ENCODE measurements at places on chromosomes 1 and 21.

GRCh38 chr1:7691576-7691975 is 79.5 kb upstream of the VAMP3 start:
- no peak for DNase-seq

DNA sequence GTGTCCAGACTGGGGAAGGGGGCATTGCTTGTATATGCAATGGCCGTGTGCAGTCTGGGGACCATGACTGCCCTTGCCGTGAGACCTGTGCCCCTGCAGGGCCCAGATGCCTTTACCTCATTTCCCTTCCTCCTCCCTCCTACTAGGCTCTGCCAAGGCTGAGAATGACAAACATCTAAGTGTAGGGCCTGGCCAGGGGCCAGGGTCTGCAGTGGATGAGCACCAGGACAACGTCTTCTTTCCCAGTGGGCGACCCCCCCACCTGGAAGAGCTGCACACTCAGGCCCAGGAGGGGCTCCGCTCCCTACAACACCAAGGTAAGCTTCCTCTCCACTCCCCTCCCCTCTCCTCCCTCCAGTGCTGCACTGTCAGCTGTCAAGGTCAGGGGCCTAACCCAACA is 49.5 kb downstream of the YARS1 start:
- DNase-seq, result no peak

- peak; percentile 89 for DNase-seq
These were observed 1.1 kb upstream of the ESPN start for GRCh38 chr1:6423321-6423999.

- no peak for DNase-seq
These were observed 79.1 kb upstream of the ARTN start for GRCh38 chr1:43854473-43854872.

GRCh38 chr21:44872649-44873355 is 688 bp downstream of the PTTG1IP start:
- peak; percentile 41 for DNase-seq

GRCh38 chr21:34811368-34811767 is 142.6 kb downstream of the CLIC6 start:
- no peak for DNase-seq

GRCh38 chr21:44949161-44949778 is 9.4 kb downstream of the SLX9 start:
- DNase-seq, result no peak

DNA sequence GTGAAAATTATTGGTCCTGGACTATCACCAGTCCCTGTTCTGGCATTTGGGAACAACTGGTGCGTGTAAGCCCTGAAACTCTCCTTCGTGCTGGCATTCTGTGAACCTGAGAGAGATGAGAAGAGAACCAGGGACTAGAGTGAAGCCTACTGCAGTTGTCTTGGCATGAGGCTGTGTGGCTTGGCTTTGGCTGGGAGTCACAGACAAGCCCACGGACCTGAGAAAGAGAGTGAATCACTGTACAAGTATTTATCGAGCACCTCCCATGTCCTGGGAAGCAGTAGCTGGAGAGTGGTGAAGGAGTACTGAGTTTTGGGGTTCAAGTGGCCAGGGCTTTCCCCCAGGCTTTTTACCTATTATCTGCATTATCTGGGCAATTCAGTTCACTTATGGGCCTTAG is 63.3 kb downstream of the FGGY start:
- DNase-seq, result no peak

DNA sequence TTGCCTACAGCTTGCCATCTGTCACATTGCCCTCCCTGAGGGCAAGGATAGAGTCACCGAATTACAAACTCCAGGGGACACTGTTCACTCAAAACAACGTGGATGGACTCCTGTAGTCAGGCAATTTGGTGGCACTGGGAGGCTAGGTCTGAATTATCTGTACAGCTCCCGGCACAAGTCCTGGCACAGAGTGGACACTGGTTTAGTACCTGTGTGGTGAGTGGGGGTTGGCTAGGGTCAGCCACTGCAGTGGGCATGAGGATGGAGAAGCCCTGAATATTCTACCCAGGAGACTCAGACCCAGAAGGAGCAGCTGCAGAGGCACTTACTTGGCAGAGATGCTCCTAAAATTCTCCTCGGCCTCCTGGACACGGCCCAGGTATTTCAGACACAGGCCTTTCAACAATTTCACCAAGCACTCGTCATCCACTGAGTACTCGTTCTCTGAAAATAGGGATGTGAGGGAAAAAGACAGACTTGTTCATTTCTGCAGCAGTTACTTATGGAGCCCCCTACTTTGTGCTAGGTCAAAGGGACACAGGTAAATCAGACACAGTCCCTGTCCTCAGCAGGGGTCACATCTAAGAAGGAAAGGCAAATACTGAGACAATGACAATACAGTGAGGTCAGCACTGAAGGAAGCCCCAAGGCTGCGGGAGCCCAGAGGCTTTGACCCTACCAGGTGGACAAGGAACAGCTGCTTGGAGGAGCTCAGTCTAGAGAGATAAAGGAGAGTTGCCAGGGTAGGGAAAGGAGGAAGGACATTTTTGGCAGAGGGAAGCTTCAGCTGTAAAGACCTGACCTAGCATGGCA is 40.5 kb downstream of the TTC39A start:
- no peak for DNase-seq

DNA sequence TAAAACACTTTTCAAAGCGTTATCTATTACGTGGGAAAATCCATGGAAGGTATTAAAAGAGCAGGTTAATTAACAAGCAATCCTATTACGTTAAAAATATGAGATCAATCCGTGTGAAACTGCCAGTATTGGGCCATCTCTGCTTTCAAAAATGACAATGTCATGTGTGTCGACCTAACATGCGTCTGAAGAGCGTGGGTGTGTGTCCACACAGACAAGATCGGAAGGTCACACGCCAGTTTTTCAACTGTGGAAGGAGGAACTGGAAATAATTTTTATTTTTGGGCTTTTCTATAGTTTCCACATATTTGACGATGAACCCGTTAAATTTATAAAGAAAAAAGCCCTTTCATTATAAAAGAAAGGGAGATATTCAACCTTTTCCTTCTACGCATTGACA is 17.6 kb upstream of the ALDH4A1 start:
- no peak for DNase-seq

DNA sequence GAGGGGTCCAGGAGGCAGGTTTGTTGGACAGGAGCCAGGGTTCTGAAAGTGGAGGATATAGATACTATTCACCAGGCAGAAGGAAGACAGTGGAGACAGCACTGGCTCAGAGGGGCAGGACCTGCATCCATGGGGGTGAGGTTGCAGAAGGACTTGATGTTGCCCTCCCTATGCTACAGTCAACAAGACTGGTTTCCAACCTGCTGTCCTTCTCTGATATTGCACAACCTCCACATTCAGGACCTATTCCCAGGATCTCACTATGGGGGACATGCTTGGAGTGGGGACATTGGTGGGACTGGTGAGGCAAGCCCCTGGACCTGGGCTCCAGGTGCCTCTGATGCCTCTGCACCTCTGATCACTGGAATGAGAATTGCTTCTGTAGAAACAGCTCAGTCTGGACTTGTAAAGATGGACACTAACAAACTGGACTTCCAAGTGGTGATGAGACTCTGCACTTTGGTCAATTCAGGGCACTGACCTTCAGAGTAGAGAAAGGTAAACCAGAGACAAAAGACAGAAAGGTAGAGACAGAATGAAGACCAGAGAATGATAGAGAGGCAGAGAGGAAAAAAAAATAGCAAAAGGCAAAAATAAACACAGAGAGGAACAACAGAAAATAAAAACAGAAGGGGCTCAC is 1.6 kb downstream of the SMCP start:
- no peak for DNase-seq

DNA sequence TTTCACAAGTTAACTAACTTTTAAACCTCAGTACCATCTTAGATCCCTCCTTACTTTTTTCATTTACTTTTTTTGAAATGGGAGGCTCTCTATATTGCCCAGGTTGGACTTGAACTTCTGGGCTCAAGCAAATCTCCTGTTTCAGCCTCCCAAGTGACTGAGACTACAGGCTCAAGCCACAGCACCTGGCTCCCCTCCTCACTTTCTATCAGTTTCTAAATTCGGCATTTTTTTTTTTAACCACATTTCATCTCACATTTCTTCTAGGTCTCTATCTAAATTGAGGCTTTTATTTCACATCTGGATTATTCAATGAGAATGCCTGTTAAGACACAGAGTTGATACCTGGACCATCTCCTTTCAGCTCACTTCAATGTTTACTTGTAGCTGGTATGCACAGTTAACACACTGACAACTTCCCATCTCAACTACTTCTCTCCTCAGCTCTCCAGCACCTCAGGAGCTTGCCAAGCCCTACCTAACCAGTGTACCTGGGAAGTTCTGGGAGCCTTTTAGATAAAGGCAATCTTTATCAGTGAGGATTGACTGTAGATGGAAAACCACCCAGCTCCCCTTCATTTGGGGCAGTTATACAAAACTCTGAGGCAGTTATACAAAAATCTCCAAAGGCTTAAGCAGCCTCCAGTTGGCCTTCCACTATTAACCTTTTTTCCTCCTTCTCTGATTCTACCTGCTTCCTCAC is 3.4 kb downstream of the USP33 start:
- no peak for DNase-seq

DNA sequence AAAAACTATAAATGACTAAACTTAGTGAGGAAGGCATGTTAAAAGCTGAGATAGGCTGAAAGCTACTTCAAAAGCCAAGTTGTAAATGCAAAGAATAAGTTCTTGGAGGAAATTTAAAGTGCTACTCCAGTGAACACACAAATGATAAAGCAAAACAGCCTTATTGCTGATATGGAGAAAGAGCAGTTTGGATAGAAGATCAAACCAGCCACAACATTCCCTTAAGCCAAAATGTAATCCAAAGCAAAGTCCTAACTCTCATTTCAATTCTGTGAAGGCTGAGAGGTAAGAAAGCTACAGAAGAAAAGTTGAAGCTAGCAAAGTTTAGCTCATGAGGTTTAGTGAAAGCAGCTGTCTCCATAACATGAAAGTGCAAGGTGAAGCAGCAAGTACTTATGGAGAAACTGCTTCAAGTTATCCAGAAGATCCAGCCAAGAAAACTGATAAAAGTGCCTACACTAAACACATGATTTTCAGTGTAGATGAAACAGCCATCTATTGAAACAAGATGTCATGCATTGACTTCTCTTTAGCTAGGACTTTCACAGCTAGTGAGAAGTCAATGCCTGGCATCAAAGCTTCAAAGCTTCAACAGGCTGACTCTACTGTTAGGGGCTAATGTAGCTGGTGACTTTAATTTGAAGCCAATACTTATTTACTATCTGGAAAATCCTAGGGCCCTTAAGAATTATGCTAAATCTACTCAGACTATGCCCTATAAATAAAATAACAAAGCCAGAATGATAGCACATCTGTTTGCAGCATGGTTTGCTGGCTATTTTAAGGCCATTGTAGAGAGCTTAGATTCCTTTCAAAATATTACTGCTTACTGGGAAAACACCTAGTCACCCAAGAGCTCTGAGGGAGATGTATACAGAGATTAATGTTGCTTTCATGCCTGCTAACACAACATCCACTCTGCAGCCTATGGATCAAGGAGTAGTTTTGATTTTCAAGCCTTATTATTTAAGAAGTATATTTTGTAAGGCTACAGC is 188.6 kb downstream of the EIF4G3 start:
- DNase-seq, result no peak

DNA sequence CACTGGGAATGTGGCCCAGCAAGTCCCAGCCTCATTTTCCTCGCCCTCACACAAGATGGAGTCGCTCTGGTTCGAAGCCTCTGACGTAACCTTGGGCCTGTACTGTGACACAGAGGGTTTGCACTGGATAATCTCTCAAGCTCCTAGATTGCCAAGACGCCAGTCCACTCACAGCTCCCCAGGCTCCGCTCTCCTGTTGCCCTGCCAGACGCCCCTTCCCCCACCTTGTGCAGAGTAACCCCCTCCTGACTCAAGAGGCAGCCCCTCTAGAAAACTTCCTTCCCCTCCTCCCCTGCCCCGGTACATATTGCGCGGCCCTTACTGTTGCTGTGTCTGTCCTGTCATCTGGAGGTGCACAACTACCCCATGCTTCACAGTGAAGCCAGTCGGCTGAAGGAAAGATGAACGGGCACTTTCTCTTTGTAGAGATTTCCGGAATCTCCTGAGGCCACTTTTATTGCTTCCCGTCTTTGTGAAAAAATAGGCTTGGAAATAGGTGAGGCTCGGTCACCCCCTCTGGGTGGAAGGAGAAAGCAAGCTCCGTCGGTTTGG is 981 bp upstream of the KIAA1614 start:
- DNase-seq, result no peak

DNA sequence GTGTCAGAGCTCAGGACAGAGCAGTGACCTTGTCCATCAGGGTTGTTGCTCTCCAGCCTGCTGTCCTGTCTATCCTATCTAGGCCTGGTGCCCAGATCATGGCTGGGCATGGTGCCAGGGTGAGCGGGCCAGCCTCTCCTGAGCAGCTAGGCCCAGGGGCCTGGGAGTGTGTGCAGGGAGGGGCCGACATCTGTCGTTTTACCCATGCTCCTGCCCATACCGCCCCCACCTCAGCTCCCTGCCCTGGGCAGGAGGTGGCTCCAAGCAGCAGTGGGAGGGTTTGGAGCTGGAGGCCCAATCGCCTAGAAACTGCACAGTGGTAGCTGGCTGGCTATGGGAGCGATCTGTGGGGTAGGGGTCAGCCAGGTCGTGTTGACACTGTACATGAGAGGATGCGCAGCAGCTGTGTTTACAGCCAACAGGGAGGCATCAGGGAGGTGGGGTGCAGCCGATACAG is 6.5 kb downstream of the INSRR start:
- no peak for DNase-seq

DNA sequence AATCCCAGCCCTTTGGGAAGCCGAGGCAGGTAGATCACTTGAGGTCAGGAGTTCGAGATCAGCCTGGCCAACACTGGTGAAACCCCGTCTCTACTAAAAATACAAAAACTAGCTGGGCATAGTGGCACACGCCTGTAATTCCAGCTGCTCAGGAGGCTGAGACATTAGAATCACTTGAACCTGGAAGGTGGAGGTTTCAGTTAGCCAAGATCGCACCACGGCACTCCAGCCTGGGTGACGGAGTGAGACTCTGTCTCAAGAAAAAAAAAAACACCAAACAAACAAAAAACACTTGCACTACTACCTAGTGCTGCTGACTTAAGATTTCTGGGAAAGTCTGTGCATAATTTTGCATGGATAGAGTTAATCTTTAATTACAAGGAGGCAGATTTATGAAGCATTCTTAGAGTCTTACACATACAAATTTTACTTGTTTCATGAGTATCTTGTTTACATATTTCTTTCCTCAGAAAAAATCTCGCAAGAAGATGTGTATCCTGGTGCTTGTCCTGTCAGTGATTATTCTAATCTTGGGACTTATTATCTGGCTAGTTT is 8.7 kb upstream of the PPP1R8 start:
- no peak for DNase-seq

All from iPS-NIHi11 (cell line).